ENCODE measurements at places on chromosomes 13 and 19. TPM values are rescaled to one million over a fixed set of nuclear protein-coding genes. Genes with fewer than 3 reads are reported as not detected.

Gene CCDC194
- total RNA-seq: not detected

Gene VSIG10L
- total RNA-seq: under 0.01 TPM

Gene ACP7
- total RNA-seq: 0.06 TPM

Gene WDR88
- not detected for total RNA-seq

Gene PLIN5
- 4.7 TPM for total RNA-seq

Gene SHANK1
- total RNA-seq: 0.19 TPM

Gene MPND
- total RNA-seq: 7.2 TPM

Gene SHD
- total RNA-seq: not detected

Gene ZNF471
- 1.1 TPM for total RNA-seq

Gene ZNF709
- total RNA-seq: 2.3 TPM

Gene RUBCNL
- not detected for total RNA-seq

Gene ZNF443
- total RNA-seq: 9.0 TPM

Gene OR10H1
- not detected for total RNA-seq

Gene ZNF442
- 2.3 TPM for total RNA-seq

Gene UPK1A
- not detected for total RNA-seq

Gene KLK14
- not detected for total RNA-seq

Gene NXNL1
- not detected for total RNA-seq

Gene RNF17
- total RNA-seq: not detected

Gene POLR1G
- total RNA-seq: 5.8 TPM

Gene URAD
- not detected for total RNA-seq

Gene CGB5
- not detected for total RNA-seq
